ENCODE measurements at places on chromosomes 11 and 22. TPM values are rescaled to one million over a fixed set of nuclear protein-coding genes. Genes with fewer than 3 reads are reported as not detected.

The FOLR3 gene
- total RNA-seq: not detected

The YIF1A gene
- total RNA-seq: 267 TPM

The C11orf91 gene
- not detected for total RNA-seq

The OR2AG1 gene
- not detected for total RNA-seq

The CCDC88B gene
- 1.3 TPM for total RNA-seq

The NFAM1 gene
- not detected for total RNA-seq

The FGF4 gene
- not detected for total RNA-seq

The TRIM49C gene
- total RNA-seq: not detected

The P2RY2 gene
- 0.17 TPM for total RNA-seq

The PKDREJ gene
- not detected for total RNA-seq

The PRG3 gene
- not detected for total RNA-seq

The PKP3 gene
- 1.9 TPM for total RNA-seq

The ZP1 gene
- total RNA-seq: 0.50 TPM

The NRIP3 gene
- 9.7 TPM for total RNA-seq

The RCOR2 gene
- 8.6 TPM for total RNA-seq

The SLC35C1 gene
- 22.0 TPM for total RNA-seq

The ANO9 gene
- total RNA-seq: under 0.01 TPM

The AIFM3 gene
- 0.74 TPM for total RNA-seq

The MUC5B gene
- not detected for total RNA-seq

The SLC39A13 gene
- total RNA-seq: 120 TPM

The INS gene
- total RNA-seq: not detected

The KRTAP5-5 gene
- total RNA-seq: not detected

The FAM83F gene
- total RNA-seq: 0.17 TPM

The ACR gene
- not detected for total RNA-seq

The OR8G1 gene
- total RNA-seq: not detected

The DENND6B gene
- 1.3 TPM for total RNA-seq

The PGAP2 gene
- total RNA-seq: 18.1 TPM

The GUCY1A2 gene
- 0.15 TPM for total RNA-seq
